ENCODE measurements at places on chromosomes 2 and 18. TPM values are rescaled to one million over a fixed set of nuclear protein-coding genes. Genes with fewer than 3 reads are reported as not detected.

The SLC19A3 gene
- not detected for total RNA-seq

The ALPI gene
- total RNA-seq: not detected

The RTP5 gene
- not detected for total RNA-seq

The VWC2L gene
- not detected for total RNA-seq

The RAPH1 gene
- 6.1 TPM for total RNA-seq

The LNPK gene
- total RNA-seq: 21.0 TPM

The IKZF2 gene
- 11.9 TPM for total RNA-seq

The ALK gene
- total RNA-seq: not detected

The C1QL2 gene
- not detected for total RNA-seq

The SPATS2L gene
- total RNA-seq: 7.0 TPM

The IL1RL2 gene
- total RNA-seq: not detected

The DOCK10 gene
- total RNA-seq: 185 TPM

The KIF5C gene
- 41.6 TPM for total RNA-seq

The OTOS gene
- total RNA-seq: not detected

The CACNB4 gene
- total RNA-seq: 0.37 TPM

The SCYGR5 gene
- total RNA-seq: not detected

The STARD7 gene
- total RNA-seq: 59.2 TPM

- no peak overlapping the region for H3K4me3 ChIP-seq
- H3K4me1 ChIP-seq: no peaks in the 10 kb centered on the region
- no peaks in the 10 kb centered on the region for H3K36me3 ChIP-seq
- H3K27me3 ChIP-seq: no peaks in the 10 kb centered on the region
- H3K27ac ChIP-seq: no peak overlapping the region
These were observed 1485.4 kb upstream of the CELF4 start for GRCh38 chr18:39051013-39051412.

DNA sequence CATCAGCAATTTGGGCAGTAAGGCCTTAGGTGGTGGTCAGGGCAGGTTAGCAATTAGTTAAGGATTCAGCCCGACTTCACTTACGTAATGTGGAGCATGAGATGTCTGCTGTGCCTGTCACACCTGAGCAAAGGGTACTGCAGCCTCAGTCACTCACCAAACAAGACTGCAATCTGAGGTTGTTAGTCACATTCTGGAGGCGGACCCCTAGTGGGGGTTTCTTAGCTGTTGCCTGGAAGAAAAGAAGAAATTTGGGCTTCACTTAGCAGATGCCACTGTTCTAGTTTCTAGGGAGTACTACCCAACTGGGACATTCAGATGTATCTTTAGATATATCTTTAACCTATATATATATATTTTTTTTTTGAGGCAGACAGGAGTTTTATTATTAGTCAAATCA is 529.9 kb downstream of the SLC4A3 start:
- H3K36me3 ChIP-seq: no peaks in the 10 kb centered on the region
- DNase-seq: no peak
- no peak overlapping the region for H3K4me3 ChIP-seq
- H3K27ac ChIP-seq: no peak overlapping the region
- H3K27me3 ChIP-seq: no peaks in the 10 kb centered on the region
- H3K4me1 ChIP-seq: no peaks in the 10 kb centered on the region

DNA sequence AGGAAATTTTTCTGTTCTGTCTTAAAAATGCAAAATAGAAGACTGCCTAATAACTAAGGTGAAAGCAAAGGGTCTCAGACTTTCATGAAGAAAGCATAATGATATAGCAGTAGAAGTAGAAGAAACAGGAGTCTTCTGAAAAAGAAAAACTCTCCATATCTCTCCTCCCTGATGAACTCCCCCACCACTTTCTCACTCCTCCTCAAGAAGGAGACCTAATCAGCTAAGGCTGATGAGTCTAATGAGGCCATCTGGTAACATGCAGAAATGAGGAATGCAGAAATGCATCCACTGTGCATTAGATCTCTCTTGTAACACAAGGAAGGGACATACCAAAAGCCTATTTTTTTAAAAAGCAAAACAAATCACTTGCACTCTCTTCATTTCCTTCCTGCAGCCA is 273.7 kb upstream of the UBE2E3 start:
- no peak overlapping the region for H3K4me3 ChIP-seq
- DNase-seq: no peak
- H3K27me3 ChIP-seq: peaks cover 9% of the 10 kb centered on the region
- no peak overlapping the region for H3K27ac ChIP-seq
- peaks cover 2% of the 10 kb centered on the region for H3K36me3 ChIP-seq

GRCh38 chr2:27097341-27097740 is 10.8 kb downstream of the KHK start:
- H3K36me3 ChIP-seq: no peaks in the 10 kb centered on the region
- H3K4me1 ChIP-seq: peaks cover 2% of the 10 kb centered on the region
- no peak overlapping the region for H3K27ac ChIP-seq

- no peaks in the 10 kb centered on the region for H3K36me3 ChIP-seq
- H3K27me3 ChIP-seq: peaks cover 8% of the 10 kb centered on the region
- no peak overlapping the region for H3K4me3 ChIP-seq
- H3K4me1 ChIP-seq: peaks cover 19% of the 10 kb centered on the region
These were observed 217.1 kb downstream of the SETBP1 start for GRCh38 chr18:44897816-44898215.

GRCh38 chr2:235538981-235539380 is 45.1 kb downstream of the AGAP1 start:
- peaks cover 33% of the 10 kb centered on the region for H3K27me3 ChIP-seq
- no peaks in the 10 kb centered on the region for H3K36me3 ChIP-seq
- no peaks in the 10 kb centered on the region for H3K4me1 ChIP-seq
- no peak for DNase-seq
- H3K27ac ChIP-seq: no peak overlapping the region

- H3K27ac ChIP-seq: no peak overlapping the region
- peaks cover 12% of the 10 kb centered on the region for H3K27me3 ChIP-seq
- DNase-seq: no peak
These were observed 279.6 kb downstream of the SLC4A3 start for GRCh38 chr2:219907011-219907365.

DNA sequence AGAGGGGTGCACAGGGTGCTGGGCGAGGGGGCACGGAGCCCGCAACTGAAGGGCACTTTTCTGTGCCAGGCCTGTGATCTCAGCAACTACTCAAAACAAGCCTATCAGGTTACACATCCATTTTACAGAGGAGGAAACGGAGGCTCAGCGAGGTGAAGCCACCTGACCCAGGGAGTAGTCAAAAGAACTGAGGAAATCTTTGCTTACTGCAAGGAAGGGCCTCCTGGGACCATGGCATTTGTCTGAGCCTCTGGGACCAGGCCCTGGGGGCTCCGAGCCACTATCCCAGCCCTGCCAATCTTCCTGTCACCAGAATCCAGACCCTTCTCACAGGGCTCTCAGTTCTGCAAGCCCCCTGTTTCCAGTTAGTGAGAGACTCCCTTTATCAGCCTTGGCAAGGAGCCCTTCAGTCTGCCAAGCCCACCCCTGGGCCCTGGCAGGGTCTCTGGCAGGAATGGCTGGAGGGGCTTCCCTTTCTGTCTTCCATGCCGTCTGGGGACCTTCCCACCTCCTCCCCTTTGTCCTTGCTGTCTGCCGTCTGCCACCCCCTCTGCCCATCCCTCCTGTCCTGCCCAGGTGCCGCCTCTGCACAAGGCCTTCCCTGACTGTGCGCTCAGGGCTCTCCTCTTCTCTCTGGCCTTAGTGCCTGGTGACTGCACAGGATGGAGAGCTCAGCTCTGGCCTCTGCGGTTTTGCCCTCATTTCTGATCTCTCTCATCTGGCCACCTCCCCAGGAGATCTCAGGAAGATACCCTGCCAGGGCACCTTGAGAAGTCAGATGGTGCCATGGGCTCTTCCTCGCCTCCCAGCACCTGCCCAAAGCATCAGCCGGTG is 194.7 kb upstream of the GLI2 start:
- H3K27ac ChIP-seq: no peak overlapping the region
- no peaks in the 10 kb centered on the region for H3K36me3 ChIP-seq
- H3K27me3 ChIP-seq: peaks cover 28% of the 10 kb centered on the region
- H3K4me1 ChIP-seq: no peaks in the 10 kb centered on the region
- peak overlapping the region; percentile 44 for H3K4me3 ChIP-seq
- DNase-seq: no peak

DNA sequence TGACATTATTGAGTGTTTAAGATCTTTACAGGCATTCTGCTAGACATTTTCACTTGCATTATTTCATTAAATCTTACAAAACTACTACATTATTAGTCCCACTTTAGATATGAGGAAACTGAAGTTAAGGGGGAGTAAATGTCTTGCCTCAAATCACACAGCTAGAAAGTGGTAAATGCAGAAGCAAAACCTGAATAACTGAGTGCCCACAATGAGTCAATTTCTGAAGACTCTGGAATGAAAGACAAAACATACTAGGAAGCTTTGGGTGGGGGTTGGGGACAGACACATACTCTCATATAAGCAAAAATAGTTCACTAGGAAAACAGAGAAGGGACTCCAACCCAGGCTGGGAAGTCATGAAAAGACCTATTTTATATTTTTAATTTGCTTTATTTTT is 214.4 kb upstream of the LRATD1 start:
- DNase-seq: no peak
- H3K4me1 ChIP-seq: no peaks in the 10 kb centered on the region
- H3K36me3 ChIP-seq: no peaks in the 10 kb centered on the region
- H3K4me3 ChIP-seq: no peak overlapping the region
- no peaks in the 10 kb centered on the region for H3K27me3 ChIP-seq

DNA sequence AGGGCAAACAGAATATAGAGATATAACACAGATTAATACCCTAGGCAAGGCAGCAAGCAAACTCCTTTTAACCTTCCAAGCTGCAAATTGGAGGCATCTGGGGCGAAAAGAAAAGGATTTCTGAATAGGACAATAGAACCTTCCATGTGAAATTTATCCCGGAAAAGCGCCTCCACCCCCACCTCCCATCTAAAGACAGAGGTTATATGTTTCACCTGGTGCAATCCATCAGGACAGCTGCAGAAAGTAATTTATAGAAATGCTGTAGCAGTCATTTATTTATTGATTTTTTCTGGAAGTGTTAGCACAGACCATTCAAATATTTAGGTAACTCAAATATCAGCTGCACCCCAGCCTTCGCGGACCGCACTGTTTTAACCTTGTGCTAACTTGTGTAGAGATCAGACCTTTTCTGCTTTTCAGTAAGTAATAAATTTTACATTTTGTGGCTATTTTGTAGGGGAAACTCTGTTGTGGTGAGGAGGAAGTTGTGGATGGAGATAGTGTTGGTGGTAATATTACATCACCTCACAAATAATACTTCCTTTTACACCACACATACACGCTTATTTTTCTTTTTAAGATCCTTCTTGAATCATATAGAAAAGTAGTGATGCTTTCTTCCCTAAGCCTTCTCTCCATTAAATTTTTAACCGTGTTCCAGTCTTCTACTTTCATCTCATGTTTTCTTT is 919.3 kb upstream of the CDH2 start:
- H3K4me3 ChIP-seq: no peak overlapping the region
- H3K4me1 ChIP-seq: no peaks in the 10 kb centered on the region
- no peak overlapping the region for H3K27ac ChIP-seq
- DNase-seq: no peak
- H3K36me3 ChIP-seq: no peaks in the 10 kb centered on the region
- no peaks in the 10 kb centered on the region for H3K27me3 ChIP-seq

- no peak for DNase-seq
- H3K27ac ChIP-seq: peak overlapping the region; percentile 14
- no peak overlapping the region for H3K4me3 ChIP-seq
- H3K36me3 ChIP-seq: peaks cover 5% of the 10 kb centered on the region
- peaks cover 3% of the 10 kb centered on the region for H3K4me1 ChIP-seq
These were observed 93.0 kb upstream of the MCFD2 start for GRCh38 chr2:47008381-47009252.

- DNase-seq: no peak
- H3K36me3 ChIP-seq: peaks cover 8% of the 10 kb centered on the region
- H3K27me3 ChIP-seq: no peaks in the 10 kb centered on the region
These were observed 210.9 kb upstream of the SMAD7 start for GRCh38 chr18:49161627-49162026.

GRCh38 chr18:78105611-78106010 is 856.0 kb downstream of the GALR1 start:
- no peak overlapping the region for H3K27ac ChIP-seq
- H3K36me3 ChIP-seq: no peaks in the 10 kb centered on the region
- H3K4me3 ChIP-seq: no peak overlapping the region
- H3K4me1 ChIP-seq: no peaks in the 10 kb centered on the region
- H3K27me3 ChIP-seq: no peaks in the 10 kb centered on the region
- DNase-seq: no peak

DNA sequence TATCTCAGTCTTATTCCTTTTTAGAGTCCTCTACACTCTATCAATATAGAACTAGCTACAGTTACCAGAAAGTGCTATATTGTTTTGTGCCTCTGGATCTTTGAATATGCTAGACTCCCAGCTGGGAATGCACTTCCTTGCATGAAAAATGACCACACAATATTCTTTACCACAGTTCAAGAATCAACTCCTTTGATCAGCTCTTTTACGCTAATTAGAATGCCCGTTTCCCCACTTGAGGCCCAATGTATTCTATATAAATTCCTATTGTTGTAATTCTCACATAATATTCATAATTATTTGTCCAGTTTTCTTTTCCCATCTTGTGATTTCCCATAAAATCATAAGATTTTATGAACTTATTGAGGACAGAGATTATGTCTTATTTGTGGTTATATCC is 142.2 kb downstream of the UBE2E3 start:
- H3K4me3 ChIP-seq: no peak overlapping the region
- no peak for DNase-seq
- peak overlapping the region; percentile 24 for H3K27ac ChIP-seq
- peaks cover 26% of the 10 kb centered on the region for H3K4me1 ChIP-seq
- H3K36me3 ChIP-seq: peaks cover 5% of the 10 kb centered on the region

- no peak for DNase-seq
- no peaks in the 10 kb centered on the region for H3K27me3 ChIP-seq
- no peak overlapping the region for H3K27ac ChIP-seq
- H3K36me3 ChIP-seq: no peaks in the 10 kb centered on the region
- H3K4me1 ChIP-seq: peaks cover 2% of the 10 kb centered on the region
- H3K4me3 ChIP-seq: no peak overlapping the region
These were observed 106.8 kb downstream of the ASAP2 start for GRCh38 chr2:9313443-9313842.

GRCh38 chr2:171066110-171066509 is 94.6 kb downstream of the TLK1 start:
- DNase-seq: no peak
- no peaks in the 10 kb centered on the region for H3K27me3 ChIP-seq
- no peak overlapping the region for H3K27ac ChIP-seq
- H3K4me3 ChIP-seq: no peak overlapping the region
- no peaks in the 10 kb centered on the region for H3K36me3 ChIP-seq

GRCh38 chr2:142621287-142621686 is 256.2 kb upstream of the KYNU start:
- no peaks in the 10 kb centered on the region for H3K4me1 ChIP-seq
- no peak overlapping the region for H3K27ac ChIP-seq
- DNase-seq: no peak
- no peak overlapping the region for H3K4me3 ChIP-seq
- no peaks in the 10 kb centered on the region for H3K27me3 ChIP-seq
- H3K36me3 ChIP-seq: no peaks in the 10 kb centered on the region
